ENCODE measurements at places on chromosomes 1 and 21.
A peak's percentile ranks its signal among the peaks of the same experiment; 100 is the strongest.

DNA sequence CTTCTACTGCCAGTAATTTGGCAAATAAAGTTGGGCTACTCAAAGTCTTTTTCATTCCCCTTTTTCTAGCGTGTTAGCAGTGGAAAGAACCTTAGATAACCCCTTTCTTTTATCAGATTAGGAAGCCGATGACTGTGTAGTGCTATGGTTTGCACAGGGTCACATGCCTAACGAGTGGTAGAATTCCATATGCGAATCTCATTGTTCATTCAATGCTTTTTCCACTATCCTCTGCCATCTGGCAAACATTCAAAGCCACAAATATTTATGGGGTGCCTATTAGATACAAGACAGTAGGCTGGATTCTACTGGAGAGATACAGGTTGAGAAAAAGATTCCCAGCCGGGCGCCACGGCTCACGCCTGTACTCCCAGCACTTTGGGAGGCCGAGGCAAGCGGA lies 14.9 kb upstream of the IER5 start:
- no peak for DNase-seq

GRCh38 chr1:70504176-70504820 lies 93.2 kb downstream of the CTH start:
- no peak for DNase-seq

DNA sequence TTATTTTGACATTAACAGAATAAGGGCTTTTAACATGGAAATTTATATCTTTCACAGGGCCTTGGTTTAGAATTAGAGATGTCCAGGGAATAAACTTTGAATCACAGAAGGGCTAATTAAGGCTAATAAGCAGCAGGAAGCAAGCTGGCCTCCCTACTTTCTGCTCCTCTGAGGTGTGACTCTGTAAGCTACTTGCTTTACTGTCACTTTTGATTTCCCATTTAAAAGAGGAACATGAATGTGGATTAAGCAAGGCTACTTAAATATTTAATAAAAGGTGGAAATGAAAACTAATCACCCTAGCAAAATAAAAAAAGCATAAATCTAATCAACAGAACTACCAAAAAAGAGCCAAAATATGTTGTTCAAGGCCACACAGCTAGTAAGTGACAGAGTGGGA lies 28.9 kb upstream of the CD5L start:
- no peak for DNase-seq

- peak; percentile 90 for DNase-seq
These were observed 57.3 kb downstream of the NKAIN1 start for GRCh38 chr1:31182352-31182751.

GRCh38 chr1:56188855-56189254 lies 390.5 kb downstream of the PLPP3 start:
- no peak for DNase-seq

DNA sequence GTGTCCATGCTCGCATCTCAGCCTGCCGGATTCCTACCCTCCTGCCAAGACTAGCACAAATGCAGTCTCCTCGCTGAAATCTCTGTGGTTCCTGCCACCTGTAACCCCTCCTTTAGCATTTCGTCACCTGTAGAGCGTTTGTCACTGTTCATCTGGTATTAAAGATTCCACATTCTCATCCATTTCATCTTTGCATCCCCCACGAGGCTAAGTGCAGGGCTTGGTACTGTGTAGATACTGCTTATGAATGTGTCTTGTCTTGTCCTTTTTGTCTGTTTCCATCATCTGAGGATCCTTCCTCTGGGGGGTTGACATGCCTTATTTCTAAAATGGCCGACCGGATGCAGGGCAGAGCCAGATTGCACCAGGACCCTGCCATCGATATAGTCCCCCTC lies 53.7 kb upstream of the DNAJC6 start:
- no peak for DNase-seq

GRCh38 chr1:167484726-167485502 lies 33.4 kb downstream of the CD247 start:
- no peak for DNase-seq

- no peak for DNase-seq
These were observed 222.8 kb upstream of the ZRANB2 start for GRCh38 chr1:71303617-71304041.

GRCh38 chr1:24912376-24913273 lies 17.5 kb downstream of the RUNX3 start:
- no peak for DNase-seq

GRCh38 chr21:34298534-34299167 lies 65.2 kb upstream of the KCNE2 start:
- no peak for DNase-seq

- no peak for DNase-seq
These were observed 5.3 kb downstream of the VANGL1 start for GRCh38 chr1:115647047-115647446.

- no peak for DNase-seq
These were observed 71.5 kb downstream of the MACF1 start for GRCh38 chr1:39275836-39276507.

DNA sequence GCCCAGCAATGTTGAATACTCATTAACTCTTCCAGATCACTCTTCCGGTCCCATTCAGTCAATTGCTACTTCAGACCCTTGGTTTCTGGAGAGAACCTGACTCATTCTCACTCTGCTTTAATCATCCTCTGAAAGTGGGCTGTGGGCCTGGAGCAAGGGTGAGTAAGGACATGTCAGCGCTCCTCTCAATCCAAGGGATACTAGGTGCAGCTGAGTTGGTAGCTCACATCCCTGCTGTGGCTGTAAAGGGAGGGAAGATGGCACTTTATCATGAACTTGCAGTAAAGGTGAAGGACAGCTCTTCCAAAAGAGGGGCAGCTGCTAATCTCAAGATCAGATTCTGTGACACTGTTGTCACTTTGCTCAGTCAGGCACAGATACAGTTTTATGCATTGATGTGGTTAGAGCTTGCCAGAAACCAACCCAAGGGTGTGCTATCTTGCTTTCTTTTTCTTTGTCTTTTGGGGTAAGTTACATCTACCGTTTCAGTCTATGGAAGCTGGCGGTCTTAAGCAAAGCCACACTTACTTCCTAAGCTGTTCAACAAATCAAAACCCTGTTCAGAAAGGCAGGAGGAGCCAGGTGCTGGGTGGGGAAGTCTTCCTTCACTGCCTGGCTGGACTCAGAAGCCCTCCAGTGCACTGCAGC lies 26.5 kb upstream of the NTPCR start:
- DNase-seq: no peak

- no peak for DNase-seq
These were observed 203.3 kb downstream of the LMX1A start for GRCh38 chr1:165153182-165153581.

- DNase-seq: no peak
These were observed 17.3 kb downstream of the KCTD3 start for GRCh38 chr1:215584389-215584788.

GRCh38 chr1:203351037-203351625 lies at the start of gene FMOD:
TSS of gene FMOD (minus strand) at chr1:203351122. CDS start at chr1:203348270, 2,852 bp downstream.
- DNase-seq: peak; percentile 83

DNA sequence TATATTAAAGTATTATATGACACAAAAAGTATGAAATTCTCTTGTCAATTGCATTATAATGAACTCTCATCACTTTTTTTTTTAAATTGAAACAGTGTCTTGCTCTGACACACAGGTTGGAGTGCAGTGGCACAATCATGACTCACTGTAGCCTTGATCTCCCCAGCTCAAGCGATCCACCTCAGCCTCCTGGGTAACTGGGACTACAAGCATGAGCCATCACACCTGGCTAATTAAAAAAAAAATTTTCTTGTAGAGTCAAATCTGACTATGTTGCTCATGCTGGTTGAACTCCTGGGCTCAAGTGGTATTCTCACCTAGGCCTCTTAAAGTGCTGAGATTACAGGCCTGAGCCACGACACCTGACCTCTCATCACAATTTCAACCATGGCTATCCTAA lies 259.3 kb downstream of the S1PR1 start:
- DNase-seq: no peak

DNA sequence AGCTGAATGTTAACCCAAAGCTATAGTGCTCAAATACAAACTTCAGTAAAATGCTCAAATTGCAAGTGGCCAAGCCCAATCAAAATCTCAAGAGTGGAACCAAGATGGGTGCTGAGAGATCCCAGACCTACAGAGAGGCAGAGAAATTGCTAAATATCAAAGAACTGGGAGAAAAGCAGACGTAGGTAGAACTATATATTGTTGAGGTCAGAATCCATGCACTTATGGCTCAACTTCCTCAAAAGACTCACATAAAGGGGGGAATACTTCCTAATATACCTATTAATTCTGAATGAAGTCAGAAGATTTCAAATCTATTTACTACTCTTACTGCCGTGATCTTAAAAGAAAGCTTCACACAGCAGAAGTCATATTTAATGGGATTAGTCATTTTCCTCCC lies 65.2 kb downstream of the PUM1 start:
- DNase-seq: no peak

GRCh38 chr1:100320311-100321099 lies 31.8 kb upstream of the CDC14A start:
- no peak for DNase-seq

DNA sequence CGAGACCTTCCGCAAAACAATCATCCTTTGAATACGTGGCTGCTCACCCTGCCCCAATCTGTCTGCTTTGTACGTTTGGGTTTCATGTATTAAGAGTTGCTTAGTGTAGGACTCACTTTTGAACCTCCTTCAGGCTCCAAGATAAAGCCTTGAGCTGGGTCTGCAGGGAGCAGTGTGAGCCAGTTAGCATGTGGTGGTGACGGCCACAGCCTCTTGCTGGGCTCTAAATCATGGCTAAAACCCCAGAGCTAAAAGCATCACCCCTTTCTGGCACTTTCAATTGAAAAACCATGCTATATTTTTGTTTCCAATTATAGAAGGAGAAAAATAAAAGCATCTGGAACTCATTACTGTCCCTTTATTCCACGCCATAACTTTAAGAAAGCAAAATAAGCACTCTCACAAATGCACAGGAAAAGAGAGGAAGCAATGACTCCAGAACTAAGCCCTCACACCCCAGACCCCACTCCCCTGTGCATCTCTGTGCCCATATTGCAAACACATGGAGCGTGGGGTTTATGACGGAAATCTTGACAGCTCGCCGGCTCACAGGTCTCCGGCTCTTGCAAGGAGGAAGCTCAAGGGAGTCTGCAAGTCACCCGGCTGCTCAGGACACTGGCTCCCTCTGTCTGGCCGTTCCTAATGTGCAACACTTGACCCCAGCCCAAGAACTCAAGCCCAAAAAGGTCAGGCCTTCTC lies 135.5 kb downstream of the MIS18A start:
- DNase-seq: peak; percentile 85

- DNase-seq: no peak
These were observed 3.8 kb downstream of the ZNF644 start for GRCh38 chr1:91018006-91018405.

GRCh38 chr1:158564608-158565007 lies 5.8 kb downstream of the OR6P1 start:
- no peak for DNase-seq

- no peak for DNase-seq
These were observed 131.6 kb downstream of the TLR5 start for GRCh38 chr1:223011505-223011856.

GRCh38 chr1:67677408-67677807 lies 7.6 kb upstream of the GADD45A start:
- DNase-seq: no peak

DNA sequence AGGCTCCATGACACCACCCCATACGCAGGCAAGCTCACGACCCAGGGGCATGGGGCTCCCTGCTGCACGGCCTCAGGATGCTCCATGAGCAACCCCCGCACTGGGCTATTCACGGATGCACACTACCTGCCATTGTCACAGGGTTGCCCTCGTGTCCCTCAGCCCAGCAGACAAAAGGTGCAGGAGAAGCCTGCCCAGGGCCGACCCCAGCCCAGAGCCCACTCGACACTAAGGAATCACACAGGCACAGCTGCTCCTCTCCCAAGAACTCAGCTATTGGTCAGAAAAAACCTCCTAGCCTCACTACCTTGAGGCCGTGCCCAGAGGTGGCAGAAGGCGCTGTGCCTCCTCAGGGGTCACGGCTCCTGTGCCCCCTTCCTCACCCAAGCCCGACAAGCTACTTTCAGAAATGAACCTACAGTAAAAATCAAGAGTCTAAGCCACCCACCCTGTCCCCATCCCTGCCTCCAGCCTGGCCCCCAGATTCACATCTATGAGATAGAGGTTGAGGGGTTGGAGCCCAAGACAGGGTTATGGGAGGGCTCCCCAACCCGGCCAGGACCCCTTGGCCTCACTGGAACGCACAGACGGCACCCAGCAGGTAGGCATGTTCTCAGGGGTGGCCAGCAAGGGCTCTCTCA lies 6.4 kb upstream of the SPATC1L start:
- DNase-seq: peak; percentile 35

- DNase-seq: no peak
These were observed 143.2 kb downstream of the PTPRU start for GRCh38 chr1:29379443-29380073.

DNA sequence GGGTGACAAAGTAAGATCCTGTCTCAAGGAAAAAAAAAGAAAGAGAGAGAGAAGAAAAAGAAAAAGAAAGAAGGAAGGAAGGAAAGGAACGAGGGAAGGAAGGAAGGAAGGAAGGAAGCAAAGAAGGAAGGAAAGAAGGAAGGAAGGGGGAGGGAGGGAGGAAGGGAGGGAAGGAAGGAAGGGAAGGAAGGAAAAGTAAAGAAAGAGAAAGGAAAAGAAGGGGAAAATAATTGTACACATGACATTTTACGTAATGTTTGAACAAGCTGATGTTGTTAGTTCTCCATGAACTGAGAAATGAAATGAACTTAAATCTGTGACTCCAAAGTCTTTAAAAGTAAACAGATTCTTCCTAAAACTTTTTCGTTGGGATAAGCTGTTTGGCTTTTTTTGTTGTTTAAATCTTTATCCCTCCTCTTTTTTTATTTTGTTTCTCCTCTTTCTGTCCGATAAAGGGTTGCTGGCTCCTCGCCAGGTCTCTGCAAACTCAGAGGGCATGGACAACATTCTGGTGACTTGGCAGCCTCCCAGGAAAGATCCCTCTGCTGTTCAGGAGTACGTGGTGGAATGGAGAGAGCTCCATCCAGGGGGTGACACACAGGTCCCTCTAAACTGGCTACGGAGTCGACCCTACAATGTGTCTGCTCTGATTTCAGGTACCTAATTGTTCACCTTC lies 59.8 kb downstream of the IL12RB2 start:
- no peak for DNase-seq

GRCh38 chr21:38810034-38810825 lies 4.5 kb downstream of the ETS2 start:
- no peak for DNase-seq

- no peak for DNase-seq
These were observed 62.8 kb downstream of the EDEM3 start for GRCh38 chr1:184691719-184692324.

GRCh38 chr1:32208891-32209328 lies at the start of gene DCDC2B:
TSS of gene DCDC2B (plus strand) at chr1:32209089. CDS start at chr1:32209094, 5 bp downstream.
- no peak for DNase-seq

- DNase-seq: no peak
These were observed 71.6 kb upstream of the CNIH3 start for GRCh38 chr1:224544346-224545110.

DNA sequence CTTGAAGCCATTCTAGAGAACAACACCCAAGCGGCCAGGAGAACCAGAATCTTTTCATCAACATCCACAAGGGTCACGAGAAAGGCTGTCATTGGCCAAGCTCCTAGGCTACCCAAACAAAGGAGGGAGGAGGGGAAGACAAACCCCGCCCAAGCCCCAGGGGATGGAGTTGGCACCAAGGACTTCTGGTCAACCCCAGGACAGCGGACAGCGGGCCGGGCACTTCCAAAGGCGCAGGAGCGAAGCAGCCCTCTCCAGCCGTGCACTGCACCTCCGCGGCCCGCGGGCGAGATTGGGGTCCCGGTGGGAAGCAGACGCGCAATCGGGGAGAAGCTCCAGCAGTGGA lies at the start of gene CLIC6:
TSS of gene CLIC6 (plus strand) at position 192 of the 346 bp plus-strand sequence. CDS start 395 bp downstream, outside the sequence.
- no peak for DNase-seq

- no peak for DNase-seq
These were observed 140.9 kb downstream of the ACTL8 start for GRCh38 chr1:17895986-17896385.

- DNase-seq: no peak
These were observed 31.1 kb downstream of the KLHDC7A start for GRCh38 chr1:18511874-18512150.
